ENCODE measurements at places on chromosomes 12 and 14.

DNA sequence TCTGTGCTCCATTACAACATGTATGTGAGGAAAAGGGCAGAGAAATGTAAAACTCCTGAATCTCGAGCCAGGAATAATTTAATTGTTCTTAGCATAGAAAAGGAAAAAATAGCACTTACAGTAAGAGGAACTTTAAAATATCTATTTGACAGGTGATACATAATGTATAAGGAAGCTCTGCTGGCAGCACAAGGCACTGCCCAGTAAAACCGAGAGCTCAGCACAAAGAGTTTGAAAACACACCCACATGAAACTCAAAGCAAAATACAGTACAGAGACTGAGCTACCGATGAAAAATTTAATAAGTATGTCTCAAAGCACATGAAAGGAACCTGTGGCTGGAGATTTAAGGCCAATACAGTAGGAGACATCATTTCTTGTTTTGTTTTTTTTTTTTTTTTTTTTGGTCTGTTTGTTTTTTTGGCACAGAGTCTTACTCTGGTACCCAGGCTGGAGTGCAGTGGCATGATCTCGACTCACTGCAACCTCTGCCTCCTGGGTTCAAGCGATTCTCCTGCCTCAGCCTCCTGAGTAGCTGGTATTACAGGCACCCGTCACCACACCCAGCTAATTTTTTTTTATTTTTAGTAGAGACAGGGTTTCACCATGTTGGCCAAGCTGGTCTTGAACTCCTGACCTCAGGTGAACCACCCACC lies 19.2 kb downstream of the CLIP1 start:
- no peak for DNase-seq

GRCh38 chr14:54922598-54922997 lies 20.0 kb upstream of the GCH1 start:
- no peak for DNase-seq

GRCh38 chr14:68519671-68520187 lies 273.1 kb downstream of the ZFP36L1 start:
- DNase-seq, result no peak

DNA sequence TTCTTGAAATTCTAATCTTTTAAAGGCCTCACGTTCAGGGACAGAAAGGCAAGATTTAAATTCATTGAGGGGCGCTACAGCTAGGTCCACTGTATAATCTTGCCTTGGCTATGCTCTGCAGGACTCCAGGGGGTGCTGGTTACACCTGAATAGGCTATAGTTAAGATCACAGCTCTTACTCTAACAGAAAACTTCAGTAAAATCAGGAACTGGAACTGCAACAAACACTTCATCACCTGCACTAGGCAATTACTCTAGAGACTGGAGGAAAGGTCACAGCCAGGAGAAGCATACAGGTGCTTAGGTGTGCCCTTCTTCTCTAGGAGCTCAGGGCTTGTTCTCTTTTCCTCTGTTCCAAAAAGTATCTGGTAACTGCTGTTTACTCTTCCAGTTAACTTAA lies 20.9 kb downstream of the SLCO1C1 start:
- no peak for DNase-seq

DNA sequence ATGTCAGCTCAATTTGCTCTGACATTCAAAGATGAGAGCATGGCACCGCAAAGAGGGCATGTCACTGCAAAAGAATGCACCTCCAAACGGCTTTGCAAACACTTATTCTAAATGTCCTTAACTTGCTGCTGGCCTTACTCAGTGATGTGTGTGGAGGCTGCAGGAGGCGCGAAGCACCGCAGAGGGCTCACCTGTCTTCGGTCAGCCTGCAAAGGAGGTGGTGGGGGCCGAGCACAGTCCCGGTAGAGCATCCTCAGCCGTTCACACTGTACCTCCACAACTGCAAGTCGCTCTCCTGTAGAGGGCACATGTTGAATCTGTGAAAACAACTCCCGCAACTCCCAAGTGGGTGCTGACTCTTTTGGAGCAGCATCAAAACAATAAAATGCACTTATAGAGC lies 93.8 kb downstream of the TRAFD1 start:
- no peak for DNase-seq

DNA sequence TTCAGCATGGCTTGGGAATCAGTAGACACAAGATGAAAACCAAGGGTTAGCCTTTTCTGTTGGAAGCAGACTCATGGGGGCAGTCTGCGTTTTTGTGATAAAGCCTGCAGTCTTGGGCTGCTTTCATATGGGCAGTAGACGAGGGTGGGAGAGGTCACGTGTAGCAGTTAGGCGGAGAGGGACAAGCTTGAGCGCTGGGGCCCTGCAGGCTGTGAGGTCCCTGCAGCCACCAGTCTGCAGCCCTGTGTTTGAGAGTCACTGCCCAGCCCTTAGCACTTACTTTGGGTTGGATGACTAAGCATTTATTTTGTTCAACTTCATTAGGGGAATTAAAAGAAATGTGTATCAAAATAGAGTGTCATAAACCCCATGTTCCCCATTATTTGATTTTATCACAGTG lies 37.2 kb downstream of the EP400 start:
- DNase-seq, result no peak

- peak; percentile 51 for DNase-seq
Measured at GRCh38 chr12:69897744-69898143, 72.7 kb downstream of the MYRFL start.

GRCh38 chr12:2666411-2666810 lies 128.4 kb upstream of the FKBP4 start:
- no peak for DNase-seq

GRCh38 chr14:103314496-103315277 lies 19.4 kb upstream of the EIF5 start:
- no peak for DNase-seq

DNA sequence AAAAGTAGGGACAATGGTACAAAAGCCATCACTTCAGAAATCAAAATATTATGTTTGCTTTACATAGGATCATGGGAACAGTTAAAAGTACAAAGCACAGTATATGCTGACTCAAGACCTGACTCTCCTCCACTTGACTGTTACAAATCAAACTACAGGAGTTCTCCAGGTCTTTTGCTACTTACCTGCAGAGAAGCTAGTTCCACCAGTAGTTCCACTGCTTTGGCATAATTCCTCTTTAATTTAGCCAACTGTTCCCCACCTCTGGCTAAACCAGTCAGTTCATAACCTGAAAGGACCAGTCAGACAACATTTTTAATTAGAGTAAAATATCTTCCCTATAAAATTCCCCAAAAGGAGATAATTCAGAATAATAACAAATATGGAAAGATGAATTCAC lies 14.0 kb downstream of the ATP6V1D start:
- DNase-seq, result no peak
